SJCRH30 (cell line): ENCODE measurements at places on chromosomes 2 and 18.

GRCh38 chr2:169178804-169179390, 109.5 kb downstream of the DHRS9 start:
- no peak for DNase-seq

DNA sequence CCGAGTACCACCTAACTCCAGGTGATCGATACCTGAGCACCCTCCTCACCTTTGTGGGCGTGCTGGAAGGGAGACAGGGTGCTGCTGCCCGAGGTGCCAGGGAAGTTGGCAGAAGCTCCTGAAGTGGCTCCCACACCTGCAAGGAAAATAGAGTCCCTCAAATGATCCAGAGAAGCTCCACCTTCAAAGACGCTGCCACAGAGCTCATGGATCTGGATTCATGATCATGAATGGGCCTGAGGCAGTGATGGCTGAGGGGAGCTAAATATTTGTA, 76.5 kb downstream of the EDAR start:
- no peak for DNase-seq

DNA sequence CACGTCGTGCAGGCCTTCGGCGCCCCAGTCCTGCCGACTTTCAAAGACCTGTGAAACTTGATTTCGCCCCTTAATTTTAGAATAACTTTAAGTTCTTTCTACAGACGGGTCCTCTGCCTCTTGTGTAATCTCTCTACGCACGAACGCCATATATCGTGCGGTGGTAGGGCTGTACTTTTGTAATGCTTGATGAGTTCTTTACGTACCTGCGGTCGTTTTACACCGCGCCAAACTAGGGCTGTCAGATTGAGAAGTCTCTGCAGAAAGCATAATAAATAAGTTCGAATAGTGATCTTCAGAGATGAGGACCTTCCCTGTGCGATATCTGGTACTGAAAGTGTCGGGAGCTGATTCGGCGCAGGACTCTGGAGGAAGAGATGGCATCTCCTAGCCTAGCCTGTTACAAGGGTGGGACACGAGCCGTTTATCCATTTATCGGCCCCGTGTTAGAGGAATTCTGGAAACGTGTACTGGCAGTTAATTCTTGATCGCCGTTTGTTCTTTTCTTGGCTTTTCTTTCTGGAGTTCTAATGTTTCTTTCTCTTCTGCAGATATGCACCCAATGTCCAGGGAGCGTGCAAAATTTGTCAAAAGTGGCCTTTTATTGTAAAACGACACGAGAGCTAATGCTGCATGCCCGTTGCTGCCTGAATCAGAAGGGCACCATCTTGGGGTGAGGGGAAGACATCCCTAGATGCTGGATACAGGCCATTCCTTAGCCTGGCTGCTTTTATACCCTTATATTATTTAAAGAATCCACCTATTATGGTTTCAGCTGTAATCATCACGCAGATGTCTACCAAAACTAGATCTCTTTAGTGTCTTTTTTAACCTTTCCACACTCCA, 781 bp upstream of the SLC5A6 start:
- DNase-seq, result peak; percentile 41

DNA sequence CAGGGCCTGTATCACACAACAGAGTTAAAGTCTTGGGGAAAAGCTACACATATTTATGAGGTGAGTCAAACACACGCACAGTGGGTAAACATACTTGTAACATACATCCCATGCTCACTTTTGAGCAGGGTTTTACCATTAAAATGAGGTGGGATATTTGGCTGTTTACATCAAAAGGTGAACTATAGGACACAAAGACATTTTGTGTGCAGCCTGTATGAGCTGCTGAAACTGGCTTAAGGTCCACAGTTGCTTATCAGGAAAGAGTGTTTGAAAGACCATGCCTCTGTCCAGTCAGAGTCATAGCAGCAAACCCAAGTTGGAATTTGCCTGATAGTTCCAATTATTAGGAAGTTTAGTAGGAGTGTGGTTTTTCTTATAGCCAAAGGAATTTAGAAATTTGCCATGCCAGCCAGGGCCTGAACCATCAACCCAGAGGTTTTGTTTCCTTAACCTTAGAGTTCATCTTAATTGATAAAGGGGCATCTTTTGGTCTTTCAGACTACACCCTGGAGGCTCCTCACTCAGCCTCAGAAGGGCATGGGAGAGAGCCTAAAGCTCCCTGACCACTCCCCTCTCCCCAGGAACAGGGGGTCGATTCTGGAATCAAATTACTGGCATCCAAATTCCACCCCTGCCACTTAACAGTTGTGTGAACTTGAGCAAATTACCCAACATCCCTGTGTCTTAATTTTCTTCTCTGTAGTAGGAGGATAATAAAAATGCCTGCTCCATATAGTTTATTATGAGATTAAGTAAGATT, 29.9 kb upstream of the L3MBTL4 start:
- no peak for DNase-seq

GRCh38 chr2:122072666-122073065, 317.2 kb downstream of the TSN start:
- DNase-seq, result no peak

GRCh38 chr2:215573496-215573895, 137.6 kb upstream of the FN1 start:
- no peak for DNase-seq
